Epithelial cell of prostate (primary cell): ENCODE measurements at places on chromosomes 7 and 10.

GRCh38 chr10:125264091-125264490, 103.7 kb upstream of the CTBP2 start:
- no peak for DNase-seq

DNA sequence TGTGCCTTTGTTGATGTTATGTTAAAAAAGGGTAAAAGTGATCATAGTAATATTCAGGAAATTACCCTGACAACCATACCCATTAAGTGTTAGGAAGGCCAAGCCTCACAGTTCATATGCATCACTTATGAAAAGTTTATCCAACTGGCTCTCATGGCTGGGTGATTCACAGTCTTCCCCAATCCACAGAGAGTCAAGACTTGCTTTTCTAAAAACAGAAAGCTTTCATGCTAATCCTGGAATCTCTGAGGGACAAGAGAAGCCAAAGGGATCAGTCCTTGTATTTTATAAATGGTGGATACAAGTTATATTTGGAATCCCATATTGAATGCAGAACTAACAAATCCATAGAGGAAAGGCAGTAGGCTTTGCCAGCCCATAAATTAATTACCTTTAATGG, 218.3 kb downstream of the JAZF1 start:
- no peak for DNase-seq

GRCh38 chr10:77571490-77571889, 66.1 kb downstream of the KCNMA1 start:
- no peak for DNase-seq

GRCh38 chr10:63241841-63242281, 108.7 kb downstream of the NRBF2 start:
- DNase-seq: no peak

GRCh38 chr10:14369906-14370305, 39.2 kb upstream of the FRMD4A start:
- no peak for DNase-seq

DNA sequence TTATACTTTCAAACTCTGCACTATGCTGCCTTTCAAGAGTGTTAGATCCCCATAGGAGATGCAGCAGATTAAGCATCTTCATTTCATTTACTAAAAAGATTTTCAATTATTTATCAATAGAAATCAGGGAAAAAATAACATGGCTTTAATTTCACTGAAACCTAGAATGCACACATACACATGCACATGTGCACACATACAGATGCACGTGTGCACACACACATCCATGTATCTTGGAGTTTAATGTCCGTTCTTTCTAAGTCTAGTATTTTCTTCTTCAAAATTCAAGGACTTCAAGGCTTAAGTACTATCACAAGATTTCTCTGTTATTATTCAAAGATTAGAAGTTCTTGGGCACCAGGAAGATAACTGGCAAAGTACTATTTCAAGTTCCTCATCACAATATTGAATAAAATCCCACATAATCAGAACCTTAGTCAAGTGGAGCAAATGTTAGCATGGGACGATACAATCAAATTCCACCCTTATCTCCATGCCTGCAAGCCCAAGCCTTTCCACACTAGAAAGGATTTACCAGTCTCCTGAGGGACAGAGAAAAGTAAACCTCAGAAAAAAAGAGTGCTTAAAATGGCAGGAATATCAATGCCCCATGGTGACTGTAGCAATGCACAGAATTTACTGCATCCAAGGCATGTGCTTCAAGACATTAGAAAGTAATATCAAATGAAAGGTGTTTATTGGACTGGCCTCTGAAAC, 494.4 kb downstream of the XPNPEP1 start:
- DNase-seq: no peak

GRCh38 chr7:135991322-135991721, 14.2 kb upstream of the MTPN start:
- no peak for DNase-seq

GRCh38 chr7:133955208-133955607, 171.9 kb upstream of the LRGUK start:
- DNase-seq: no peak

- DNase-seq: no peak
These were observed 21.6 kb upstream of the UNCX start for GRCh38 chr7:1210979-1211608.

GRCh38 chr7:105849122-105849855, 27.1 kb downstream of the ATXN7L1 start:
- peak; percentile 64 for DNase-seq

DNA sequence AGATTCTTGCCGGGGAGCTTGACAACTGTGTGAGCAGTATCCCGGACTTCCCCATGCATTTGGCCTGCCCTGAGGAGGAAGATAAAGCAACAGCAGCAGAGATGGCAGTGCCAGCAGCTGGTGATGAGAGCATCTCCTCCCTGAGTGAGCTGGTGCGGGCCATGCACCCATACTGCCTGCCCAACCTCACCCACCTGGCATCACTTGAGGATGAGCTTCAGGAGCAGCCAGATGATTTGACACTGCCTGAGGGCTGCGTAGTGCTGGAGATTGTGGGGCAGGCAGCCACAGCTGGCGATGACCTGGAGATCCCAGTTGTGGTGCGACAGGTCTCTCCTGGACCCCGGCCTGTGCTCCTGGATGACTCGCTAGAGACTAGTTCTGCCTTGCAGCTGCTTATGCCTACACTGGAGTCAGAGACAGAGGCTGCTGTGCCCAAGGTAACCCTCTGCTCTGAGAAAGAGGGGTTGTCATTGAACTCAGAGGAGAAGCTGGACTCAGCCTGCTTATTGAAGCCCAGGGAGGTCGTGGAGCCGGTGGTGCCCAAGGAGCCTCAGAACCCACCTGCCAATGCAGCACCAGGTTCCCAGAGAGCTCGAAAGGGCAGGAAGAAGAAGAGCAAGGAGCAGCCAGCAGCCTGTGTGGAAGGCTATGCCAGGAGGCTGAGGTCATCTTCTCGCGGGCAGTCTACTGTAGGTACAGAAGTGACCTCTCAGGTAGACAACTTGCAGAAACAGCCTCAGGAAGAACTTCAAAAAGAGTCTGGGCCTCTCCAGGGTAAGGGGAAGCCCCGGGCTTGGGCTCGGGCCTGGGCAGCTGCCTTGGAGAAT, 6.7 kb downstream of the PPRC1 start:
- no peak for DNase-seq

GRCh38 chr7:29040579-29040925, 82.4 kb upstream of the TRIL start:
- DNase-seq: no peak

GRCh38 chr7:2009541-2010001, 223.2 kb downstream of the MAD1L1 start:
- no peak for DNase-seq

GRCh38 chr7:135434047-135434446, 75.9 kb downstream of the CNOT4 start:
- no peak for DNase-seq

DNA sequence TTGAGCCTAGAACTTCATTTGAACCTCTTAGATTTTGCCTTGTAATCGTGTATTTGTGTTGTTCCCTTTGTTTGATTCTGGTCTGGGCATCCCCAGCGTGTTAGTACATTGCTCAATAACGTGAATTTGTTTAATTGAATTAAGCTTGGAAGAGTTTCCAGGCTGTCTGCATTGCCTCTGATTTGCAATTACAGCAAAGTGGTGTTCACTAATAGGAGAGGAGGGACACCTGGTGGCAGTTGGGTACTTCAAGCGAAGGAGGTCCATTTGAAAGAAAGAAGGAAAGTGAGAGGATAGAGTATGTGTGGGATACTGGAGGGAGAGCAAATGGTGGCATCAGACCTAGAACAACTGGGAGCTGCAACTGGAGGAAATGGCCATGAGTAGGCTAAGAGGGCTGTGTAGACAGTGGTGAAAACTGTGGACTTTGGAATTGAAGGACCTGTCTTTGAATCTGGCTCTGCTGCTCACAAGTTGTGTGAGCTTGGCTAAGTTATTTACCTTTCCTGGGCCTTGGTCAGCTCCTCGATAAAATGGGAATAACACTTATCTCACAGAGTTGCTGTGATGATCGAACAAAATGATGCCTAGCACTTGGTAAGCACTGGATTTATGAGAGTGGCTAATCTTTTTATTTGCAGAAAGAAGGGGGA, 15.1 kb downstream of the LSMEM1 start:
- DNase-seq: no peak

- no peak for DNase-seq
These were observed 80.3 kb downstream of the WDR11 start for GRCh38 chr10:120931423-120931822.

GRCh38 chr7:28135315-28135714, 45.3 kb downstream of the JAZF1 start:
- no peak for DNase-seq

- DNase-seq: no peak
These were observed 262.0 kb downstream of the ADRA2A start for GRCh38 chr10:111338805-111339204.

GRCh38 chr10:28214219-28214618, 88.6 kb downstream of the MPP7 start:
- DNase-seq: no peak

- DNase-seq: no peak
These were observed 3.9 kb upstream of the FAS start for GRCh38 chr10:88986549-88987242.

GRCh38 chr7:158372400-158373342, 215.0 kb downstream of the PTPRN2 start:
- DNase-seq: no peak

DNA sequence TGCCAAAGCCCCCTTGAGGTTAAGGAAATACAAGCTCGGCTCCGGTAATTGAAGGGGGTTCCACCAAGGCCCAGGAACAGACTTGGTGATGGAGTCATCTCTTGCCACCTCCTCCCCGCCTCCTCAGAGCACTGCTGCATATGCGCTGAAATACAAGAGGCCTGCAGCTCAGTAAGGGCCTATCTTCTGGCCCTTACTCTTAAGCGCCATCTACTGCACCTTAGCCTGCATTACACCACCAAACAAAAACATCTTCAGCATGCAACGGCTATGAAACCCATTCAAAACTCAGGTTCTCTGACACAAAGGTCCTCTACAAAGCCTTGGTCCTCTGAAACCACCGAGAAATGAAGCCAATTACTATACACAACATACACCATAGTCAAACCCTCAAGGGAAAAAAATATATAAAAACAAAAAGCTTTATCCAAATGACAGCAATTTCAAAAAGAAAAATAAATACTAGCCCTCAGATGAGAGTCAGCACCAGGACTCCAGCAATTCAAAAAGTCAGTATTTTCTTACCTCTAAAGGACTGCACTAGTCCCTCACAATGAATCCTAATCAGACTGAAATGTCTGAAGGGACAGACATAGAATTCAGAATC, 176.8 kb upstream of the TBX20 start:
- no peak for DNase-seq

DNA sequence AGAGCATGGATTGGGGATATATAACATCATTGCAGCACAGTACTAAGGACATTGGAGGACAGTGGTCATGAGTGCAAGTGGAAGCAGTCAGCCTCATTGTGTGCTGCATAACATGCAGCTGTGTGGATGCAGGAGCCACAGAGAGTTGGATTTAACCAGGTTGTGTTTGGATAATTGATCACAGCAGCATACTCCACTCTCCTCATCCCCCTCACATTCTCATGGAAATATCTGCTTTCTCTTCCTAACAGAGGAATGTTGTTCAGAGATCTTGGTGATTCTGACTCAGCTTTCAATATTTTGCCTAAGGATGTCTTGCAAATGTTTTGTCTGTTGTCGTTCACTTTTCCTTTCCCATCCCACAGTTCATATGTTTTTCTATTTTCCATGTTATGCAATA, 31.8 kb upstream of the LSM8 start:
- DNase-seq: no peak

- DNase-seq: no peak
These were observed 2.2 kb upstream of the WAC start for GRCh38 chr10:28530751-28531150.

DNA sequence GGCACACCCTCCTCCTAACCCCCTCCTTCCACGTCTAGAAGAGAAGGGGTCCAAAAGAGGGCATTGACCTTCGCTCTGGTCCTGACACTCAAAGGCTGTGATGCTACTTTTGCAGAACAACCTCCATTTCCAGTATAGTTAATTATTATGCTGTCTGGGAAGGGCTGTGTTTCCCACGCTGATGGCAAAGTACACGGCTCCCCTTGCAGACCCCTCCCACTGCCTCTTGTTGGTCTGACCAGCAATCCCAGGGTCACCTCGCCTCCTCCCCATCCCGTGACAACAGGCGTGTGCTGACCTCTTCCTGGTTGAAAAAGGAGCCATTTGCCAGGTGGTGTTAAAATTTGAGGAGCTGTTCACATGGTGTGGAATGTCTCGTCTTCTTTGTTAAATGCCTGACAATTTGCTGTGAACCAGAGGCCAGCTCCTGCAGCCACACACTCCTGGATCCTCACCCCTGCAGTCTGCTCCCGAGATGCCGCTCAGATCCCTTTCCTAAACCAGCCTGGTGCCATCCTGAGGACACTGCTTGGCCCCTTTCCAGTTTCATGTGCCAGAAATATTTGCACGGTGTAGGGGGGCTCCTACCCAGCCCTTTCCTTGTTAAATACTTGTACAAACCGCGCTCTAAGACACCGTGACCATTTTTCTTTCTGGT, 321.7 kb downstream of the WDR37 start:
- no peak for DNase-seq

GRCh38 chr7:79272066-79272669, 181.3 kb downstream of the MAGI2 start:
- DNase-seq: no peak

DNA sequence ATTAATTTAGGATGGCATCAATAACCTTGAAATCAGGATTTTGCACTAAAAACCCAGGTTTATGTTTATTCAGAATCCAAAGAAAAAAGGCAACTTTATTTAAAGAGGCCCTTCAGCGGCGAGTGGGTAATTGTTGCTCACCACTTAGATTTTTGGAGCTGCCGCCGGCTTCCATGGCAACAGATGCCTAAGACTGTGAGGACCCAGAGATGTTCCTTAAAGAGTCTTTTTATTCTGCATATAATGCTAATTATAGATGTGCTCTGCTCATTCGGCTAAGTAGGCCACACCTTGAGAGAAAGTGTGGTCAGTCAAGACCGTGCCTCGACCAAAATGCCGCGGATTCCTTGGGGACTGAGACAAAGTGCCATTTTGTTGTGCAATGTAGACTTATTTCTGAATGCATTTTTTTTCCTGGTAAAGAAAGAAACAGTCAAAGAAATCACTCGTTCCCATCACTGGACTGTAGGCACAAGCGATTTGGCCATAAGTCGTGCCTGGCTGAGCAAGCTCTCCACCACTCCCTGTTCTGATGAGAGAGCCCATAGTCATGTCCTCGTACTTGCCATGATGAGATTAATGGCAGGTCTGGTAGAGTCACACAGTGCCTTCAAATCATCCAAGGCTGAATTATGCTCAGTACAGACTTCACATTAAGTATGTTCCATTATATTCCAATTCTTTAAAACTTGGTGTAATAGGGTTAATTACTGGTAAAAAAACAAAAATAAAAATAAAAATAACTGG, 21.4 kb upstream of the MGMT start:
- no peak for DNase-seq

- DNase-seq: no peak
These were observed 100.5 kb downstream of the ADRA2A start for GRCh38 chr10:111177379-111177778.

- DNase-seq: no peak
These were observed 27.0 kb downstream of the OGDHL start for GRCh38 chr10:49735161-49735560.

GRCh38 chr10:93437086-93437945, 44.8 kb downstream of the MYOF start:
- DNase-seq: peak; percentile 87
